BE2C (cell line): ENCODE measurements at places on chromosomes 5 and 9.
A peak's percentile ranks its signal among the peaks of the same experiment; 100 is the strongest.

DNA sequence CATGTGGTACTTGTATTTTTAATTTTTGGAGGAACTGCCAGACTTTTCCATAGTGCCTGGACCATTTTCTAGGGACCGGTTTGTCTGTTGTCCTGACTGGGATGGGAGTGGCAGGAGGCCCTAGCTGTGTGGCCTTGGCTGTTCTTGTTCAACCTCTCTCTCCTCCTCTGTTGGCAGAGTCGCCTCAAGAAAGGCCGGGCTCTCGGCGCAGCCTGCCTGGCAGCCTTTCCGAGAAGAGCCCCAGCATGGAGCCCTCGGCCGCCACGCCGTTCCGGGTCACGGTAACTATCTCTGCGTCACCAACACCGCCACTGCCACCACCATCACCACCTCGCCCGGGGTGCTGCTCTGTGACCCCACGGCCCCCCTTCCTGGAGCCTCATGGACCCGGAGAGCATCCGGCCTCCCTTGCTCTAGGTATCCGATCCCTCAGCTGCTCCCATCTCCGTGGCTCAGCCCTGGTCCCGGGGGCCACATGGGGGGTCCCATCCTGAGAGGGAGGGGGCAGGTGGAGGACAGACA is 27.1 kb downstream of the DAB2IP start:
- no peak for DNase-seq

- DNase-seq, result no peak
Observed at GRCh38 chr9:23551311-23551721, 274.7 kb downstream of the ELAVL2 start.

DNA sequence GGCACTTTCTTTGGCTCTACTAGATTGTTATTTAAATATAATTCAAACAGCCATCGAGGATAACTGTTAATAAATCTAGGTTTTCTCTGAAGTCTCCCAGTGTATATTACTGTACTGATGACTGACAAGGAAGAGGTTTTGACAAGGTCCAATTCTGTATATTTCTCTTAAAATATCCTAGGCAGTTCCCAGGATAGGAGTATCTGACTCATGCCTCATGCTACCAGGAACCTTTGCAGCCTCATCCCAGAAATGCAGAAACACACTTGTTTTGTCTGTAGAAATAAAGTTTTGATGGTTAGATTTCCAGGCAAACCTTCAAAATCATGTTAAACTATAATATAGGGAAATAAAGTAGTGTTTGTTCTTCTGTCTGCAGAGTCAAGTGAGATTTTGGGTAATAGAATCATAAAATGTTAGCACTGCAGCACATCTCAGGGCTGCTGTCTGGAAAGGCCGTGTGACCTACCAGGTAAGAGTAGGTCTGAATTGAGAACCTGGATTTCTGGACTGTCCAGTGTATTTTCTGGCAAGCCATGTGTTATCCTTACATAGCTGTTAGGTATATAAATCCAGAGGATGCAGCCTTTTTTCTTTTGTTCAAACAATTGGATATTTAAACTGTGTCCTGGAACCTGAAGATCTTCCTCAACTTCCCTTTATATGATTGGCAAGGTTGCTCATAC is 8.3 kb downstream of the UBE2D2 start:
- no peak for DNase-seq

- no peak for DNase-seq
Observed at GRCh38 chr5:54455413-54456157, at the start of gene HSPB3. HSPB3 (plus strand) TSS chr5:54455699; CDS start chr5:54455790, 91 bp downstream.

DNA sequence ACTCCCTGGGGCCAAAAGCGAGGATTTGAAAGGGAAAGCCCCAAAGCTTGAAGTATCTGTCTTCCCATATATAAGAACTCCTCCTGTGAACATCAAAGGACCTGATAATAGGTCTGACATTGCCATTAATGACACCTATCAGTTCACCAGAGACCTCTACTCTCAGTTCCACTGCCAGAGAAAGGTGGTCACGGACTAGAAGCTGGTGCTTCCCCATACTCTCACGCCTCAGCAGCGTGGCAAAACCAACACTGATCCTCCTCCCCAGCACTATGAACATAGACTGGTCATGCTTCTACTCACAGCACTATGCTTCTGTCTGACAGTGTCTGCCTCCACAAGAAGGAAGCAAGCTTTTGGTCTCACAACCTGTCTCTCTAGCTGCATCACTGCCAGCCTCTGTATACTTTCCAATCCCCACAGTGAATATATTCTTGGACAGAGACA is 37.9 kb downstream of the NRG2 start:
- no peak for DNase-seq

DNA sequence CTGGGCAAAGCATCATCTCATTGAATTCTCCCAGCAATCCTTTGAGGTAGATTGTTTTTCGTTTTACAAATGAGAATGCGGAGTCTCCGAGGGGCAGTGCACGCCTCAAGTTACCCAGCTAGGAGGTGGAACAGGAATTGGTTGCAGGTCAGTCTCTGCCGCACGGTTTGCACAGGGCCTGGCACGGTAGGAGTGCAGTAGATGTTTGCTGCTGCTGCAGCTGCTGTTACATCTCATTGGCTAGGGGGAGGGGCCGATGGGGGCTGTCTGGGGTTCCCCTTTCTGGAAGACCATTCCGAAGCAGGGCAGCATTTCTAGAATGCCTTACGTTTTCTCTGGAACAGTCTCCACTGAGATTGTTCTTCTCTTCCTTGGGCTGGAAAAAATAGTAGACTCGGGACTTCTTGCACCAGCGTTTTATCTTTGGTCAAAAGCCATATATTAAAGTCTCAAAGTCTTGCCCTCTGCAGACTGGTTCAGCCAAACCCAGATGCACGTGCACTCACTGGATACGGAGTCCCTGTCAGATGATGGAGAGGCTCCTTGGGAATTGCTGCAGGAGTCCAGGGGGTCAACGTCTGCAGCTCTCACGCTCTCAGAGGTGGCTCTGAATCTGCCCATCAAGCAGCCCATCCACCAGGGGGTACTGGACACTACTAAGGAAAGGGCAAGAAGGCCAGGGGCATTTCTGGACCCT is 1.2 kb downstream of the USP20 start:
- no peak for DNase-seq

- DNase-seq, result no peak
Observed at GRCh38 chr5:97266576-97266975, 83.5 kb upstream of the RIOK2 start.

- DNase-seq, result no peak
Observed at GRCh38 chr9:20297646-20298084, 324.6 kb downstream of the MLLT3 start.

DNA sequence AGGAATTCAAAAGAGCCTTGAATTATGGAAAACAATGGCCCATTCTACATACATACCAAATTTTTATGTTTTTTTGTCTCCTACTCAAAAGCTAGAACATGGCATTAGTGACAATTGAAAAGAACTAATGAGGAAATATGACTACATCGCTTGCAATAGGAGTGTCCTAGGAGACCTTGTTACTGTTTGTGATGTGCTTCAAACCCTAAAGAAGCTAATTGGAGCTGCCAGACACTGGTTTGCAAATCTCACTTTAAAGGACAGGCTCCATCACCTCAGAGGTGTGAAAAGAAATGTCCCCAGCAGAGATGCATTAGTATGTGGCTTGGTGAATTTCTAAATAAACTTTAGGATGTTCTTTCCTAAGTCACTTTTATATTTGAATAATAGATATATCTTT is 354.2 kb upstream of the EFNA5 start:
- DNase-seq, result no peak

GRCh38 chr5:113181409-113181808 is 204.8 kb downstream of the DCP2 start:
- DNase-seq, result no peak

DNA sequence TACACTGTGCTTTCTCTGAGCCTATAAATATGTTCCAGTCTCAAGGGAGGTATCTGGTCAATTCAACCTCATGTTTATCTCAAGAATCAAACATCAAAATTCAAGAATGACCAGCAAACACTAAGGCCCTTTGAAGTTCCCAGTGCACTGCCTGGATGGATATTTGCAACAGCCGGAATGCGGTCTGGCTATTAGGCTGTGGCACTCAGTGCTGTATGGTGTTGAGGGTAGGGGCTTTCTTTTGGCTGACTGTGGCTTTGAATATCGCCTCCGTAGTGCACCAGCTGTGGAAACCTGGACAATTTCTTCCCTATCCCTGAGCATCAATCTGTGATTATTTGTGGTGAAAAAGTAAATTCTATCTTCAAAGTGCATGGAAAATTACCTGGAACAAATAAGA is 220.4 kb downstream of the BRINP1 start:
- DNase-seq, result no peak

- no peak for DNase-seq
Observed at GRCh38 chr9:89845321-89845720, 240.5 kb downstream of the GADD45G start.

GRCh38 chr5:97167435-97167834 is 15.6 kb downstream of the RIOK2 start:
- no peak for DNase-seq

DNA sequence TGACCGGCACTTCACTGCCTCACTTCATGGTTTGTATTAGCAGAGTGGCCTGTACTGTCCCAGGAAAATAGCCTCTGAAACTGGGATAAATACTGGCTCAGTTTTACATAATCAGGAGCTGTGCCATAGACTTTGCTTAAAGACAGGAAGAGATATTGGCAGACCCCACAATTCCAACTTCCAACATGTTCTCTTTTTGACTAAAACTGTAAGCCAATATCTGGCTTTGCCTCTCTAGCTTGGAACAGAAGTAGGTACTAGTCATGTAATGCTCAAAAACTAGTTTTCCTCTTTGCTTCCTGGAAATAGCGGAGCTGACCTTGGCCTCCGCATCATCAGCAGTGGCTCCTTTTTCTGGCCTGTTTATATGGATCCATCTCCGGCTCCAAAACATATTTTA is 276.9 kb downstream of the CDH9 start:
- no peak for DNase-seq

DNA sequence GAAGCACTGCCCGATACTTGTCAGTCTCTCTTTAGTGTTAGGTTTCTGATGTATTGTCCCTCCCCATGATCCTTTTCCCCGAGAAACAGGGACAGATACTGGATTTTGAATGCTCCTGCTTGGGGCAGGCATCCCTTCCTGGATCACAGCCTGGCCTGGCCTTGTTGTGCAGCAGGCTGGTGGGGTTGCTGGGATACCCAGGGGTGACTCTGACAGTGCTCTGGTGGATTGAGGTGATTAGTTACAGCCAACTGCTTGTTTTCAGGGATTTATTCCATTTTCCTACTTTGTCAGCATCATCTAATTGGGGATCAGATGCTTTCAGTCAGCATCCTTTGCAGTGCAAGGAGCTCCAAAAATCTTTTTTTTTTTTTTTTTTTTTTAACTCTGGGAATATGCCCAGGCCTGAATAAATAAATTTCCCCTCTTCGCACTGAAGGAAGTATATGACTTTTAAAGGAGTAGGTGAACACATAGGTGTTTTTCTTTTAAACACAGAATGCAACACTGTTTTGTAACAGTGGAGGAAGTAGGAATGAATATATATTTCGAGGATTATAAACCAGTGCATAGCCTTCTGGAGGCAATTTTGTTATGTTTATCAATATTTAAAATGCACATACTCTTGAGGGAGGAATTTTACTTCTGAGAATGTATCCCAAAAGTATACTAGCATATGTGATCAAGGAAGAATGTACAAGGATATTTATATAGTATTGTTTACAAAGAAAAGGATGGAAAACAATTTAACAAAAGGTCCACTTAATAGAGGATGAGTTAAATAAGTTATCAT is 127.3 kb upstream of the ELL2 start:
- DNase-seq, result no peak

GRCh38 chr5:90709323-90710155 is 150.9 kb downstream of the ADGRV1 start:
- DNase-seq, result peak; percentile 46

DNA sequence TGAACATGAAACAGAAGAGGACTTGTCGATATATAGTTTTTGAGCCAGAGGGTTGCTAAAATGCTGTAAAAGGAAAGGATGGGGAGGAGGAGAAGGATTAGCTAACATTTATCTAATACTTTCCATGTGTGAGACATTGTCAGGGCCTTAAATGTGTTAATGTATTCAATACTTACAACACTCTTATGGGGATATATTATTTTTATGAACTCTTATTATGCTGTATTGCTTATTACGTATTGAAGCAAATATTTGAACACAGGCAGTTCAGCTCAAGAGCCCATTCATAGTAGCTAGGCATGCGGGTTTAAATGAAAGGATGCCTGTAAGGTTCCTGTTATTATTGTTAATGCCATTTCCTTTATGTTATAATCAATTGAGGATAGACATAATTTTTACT is 391.5 kb downstream of the CCDC171 start:
- no peak for DNase-seq

DNA sequence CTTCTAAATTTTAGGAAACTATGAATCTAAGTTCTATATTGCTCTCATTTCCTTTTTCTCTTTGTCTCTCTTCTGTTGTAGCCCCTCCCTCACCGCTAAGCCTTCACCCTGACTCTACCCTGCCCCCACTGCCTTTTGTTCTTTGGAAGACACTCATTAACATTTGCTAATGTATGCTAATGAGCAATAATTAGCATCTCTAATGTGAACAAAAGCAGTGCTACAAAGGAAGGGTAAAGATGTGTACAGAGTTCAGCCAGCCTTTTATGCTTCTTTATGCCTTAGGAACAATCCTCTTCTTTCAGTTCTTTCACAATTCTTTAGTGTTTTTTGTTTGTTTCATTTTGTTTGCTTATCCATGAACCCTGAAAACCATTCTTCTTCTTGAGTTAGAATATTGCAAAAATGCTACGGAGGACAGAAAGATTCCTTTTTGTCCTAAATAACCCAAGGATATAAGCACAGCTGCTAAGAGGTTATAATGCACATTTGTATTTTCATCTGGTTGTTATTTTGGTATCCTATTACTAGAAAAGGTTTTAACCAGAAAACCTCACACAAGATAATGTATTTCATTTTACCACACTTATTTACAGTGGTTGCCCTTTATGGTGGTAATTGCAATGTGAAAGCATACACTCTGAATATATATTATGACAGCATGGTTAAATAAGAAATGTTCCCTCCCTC is 159.3 kb downstream of the TMC1 start:
- no peak for DNase-seq

GRCh38 chr9:93945400-93946337 is 9.5 kb downstream of the BARX1 start:
- no peak for DNase-seq

DNA sequence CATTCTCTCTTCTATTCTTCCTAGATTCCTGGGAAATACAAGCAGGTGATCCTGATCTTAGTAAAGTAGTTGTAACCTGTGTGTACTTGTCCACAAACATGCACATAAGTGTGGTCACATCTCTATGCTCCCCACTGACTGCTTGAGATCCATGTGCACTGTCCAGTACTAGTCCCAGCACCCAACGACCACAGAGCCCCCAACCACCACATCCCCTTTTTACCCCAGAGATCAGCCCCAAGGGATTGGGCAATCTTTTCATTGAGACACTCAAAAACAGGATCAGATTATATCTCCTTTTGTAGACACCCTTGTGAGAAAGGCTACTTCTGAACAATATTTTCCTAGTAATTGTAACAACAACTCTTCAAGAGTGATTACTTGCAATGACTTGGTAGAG is 240.6 kb downstream of the ACTL7B start:
- DNase-seq, result no peak

DNA sequence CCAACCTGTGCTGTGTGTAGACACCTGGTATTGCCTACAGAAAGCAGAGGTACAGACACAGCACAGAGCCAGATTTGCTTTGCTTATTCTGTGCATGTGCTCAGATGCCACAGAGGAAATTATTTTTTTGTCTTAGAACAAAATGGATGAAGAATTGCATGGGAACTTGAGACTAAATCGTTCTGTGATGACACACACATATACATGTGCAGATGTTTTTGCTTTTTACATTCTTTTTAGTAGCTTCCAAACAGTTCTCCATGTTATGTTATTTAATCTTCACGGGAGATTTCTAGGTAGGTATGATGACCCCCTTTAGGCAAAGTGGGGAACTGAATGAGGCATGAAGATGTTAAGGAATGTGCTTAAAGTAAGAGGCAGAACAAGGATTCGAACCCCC is 221.5 kb upstream of the PANK3 start:
- DNase-seq, result no peak
